ENCODE measurements at places on chromosomes 7 and 10.
A peak's percentile ranks its signal among the peaks of the same experiment; 100 is the strongest.

DNA sequence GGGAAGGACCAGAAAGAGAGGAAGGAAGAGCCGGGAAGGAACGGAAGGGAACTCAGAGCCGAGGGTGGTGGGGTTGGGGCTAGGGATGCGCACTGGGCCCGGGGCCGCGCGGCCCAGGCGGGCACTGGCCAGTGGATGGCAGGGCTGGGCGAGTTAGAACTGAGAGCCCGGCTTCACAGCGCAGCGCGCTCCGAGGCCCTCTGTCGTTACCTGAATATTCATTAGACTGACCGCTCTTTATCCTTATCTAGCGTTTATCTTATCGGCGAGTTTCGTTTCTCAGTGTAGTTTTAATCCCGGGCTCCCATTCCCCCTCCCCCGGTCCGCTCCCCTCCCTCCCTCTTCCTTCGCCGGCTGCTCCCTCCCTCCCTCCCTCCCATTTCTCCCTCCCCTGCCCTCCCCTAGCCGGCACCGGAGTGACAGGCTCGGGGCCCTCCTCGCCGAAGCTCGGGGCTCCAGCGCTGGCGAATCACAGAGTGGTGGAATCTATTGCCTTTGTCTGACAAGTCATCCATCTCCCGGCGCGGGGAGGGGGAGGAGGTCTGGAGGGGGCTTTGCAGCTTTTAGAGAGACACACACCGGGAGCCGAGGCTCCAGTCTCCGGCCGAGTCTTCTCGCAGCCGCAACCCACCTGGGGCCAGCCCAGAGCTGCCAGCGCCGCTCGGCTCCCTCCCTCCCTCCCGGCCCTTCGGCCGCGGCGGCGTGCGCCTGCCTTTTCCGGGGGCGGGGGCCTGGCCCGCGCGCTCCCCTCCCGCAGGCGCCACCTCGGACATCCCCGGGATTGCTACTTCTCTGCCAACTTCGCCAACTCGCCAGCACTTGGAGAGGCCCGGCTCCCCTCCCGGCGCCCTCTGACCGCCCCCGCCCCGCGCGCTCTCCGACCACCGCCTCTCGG is at the start of gene PAX2:
TSS of gene PAX2 (plus strand) at position 596 of the 895 bp plus-strand sequence. CDS start 679 bp downstream, outside the sequence.
- DNase-seq = peak; percentile 40

DNA sequence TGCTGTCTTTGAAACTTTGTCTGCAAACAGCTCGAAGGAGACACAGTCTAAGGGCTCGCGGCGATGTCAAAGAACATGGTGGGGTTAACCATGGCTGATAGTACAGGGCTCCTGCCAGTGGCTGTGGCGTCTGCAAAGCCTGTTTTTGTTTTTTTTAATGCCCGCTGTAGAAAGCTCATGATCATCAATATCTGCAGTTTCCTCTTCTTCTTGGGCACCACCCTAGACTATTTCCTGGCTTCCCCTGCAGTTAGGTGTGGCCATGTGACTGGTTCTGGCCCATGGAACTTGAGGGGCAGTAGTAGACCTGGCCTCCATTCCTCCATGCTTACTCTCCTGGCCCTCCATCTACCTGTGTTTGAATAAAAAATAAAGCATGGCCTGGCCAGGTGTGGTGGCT is 21.8 kb upstream of the SAMD8 start:
- DNase-seq = no peak

GRCh38 chr7:6128205-6128604 is 97.0 kb downstream of the ANKRD61 start:
- DNase-seq = no peak

- DNase-seq = no peak
These were observed 63.4 kb downstream of the BBS9 start for GRCh38 chr7:33192695-33193291.

Measured in suppressor macrophage treated with lipopolysaccharide for 1 hour (primary cell).